Nephron progenitor cell (in vitro differentiated cells): ENCODE measurements at places on chromosomes 12 and 14.

GRCh38 chr12:34394211-34395055 lies 372.1 kb downstream of the ALG10 start:
- no peak for DNase-seq

- no peak for DNase-seq
Observed at GRCh38 chr14:57302883-57303282, 34.1 kb downstream of the AP5M1 start.

- DNase-seq = no peak
Observed at GRCh38 chr12:94386422-94386821, 73.2 kb downstream of the CEP83 start.

DNA sequence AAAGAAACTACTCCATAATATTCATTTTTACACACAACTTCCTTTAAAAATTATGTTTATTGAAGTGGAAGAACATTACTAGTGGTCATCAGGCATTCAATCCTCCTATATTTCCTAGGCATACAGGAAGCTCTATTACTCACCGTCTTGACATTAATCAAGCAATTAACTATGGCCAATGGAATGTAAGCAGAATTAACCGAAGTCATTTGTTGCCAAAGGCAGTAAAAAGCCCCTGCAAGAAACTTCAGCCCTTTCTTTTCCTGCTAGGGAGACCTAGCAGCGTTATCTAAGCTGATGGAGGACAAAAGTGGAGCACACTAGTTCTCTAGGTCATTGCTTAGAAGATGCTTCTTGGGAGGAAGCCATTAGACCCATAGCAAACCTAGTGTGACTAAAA lies 399.6 kb downstream of the KCNH5 start:
- DNase-seq = no peak

- no peak for DNase-seq
Observed at GRCh38 chr14:77620222-77620870, 3.9 kb upstream of the SPTLC2 start.

GRCh38 chr12:116713527-116713926 lies 24.3 kb downstream of the SPRING1 start:
- no peak for DNase-seq

DNA sequence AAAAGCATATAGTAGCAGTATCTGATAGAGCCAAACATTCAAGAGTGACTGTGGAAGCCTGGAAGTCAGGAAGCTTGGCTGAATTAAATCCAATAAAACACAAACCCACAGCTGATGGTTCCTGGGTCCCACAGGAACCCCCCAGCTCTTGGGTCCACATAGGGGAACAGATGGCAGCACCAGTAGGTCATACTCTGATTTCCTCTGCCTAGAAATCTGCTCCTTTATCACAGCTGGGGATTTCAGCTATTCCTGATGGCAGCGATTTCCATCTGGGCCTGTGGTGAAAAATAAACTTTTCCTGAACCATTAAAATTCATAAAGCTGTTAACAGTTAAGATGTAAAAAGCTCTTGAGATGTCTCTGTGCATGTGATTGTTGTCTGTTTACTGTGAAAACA lies 202.0 kb upstream of the FRMD6 start:
- no peak for DNase-seq

DNA sequence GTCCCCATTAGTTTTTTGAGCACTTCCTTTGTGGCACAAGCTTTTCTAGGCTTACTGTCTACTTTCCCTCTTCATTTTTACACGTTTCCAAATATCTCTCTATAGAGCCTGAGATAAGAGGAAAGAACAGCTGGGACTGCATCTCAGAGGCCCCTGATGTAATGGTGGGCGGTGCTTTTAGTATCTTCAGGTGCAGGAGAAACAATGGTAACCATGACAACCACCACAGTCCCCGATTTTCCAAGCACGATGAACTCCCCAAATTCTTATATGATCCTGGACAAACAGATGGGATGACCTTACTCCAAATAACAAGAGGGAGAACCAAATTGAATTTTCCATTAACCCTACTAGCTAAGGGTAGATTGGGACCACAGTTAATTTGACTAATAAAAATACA lies 103.3 kb downstream of the AEBP2 start:
- no peak for DNase-seq
